ENCODE measurements at places on chromosomes 6 and 20.

DNA sequence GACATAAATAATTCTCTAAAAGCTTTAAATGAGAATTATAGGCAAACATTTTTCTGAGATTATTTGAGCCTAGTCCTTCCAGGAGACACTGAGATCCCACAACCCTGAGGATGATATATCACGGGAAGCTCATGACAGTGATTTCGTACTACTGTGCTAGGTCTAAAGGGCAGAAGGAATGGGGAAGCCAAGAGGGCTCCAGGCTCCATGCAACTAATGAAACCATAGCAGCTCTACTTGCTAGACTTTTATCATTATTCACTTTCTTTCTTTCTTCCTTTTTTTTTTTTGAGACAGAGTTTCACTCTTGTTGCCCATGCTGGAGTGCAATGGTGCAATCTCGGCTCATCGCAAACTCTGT is 57.3 kb upstream of the SGK1 start:
- DNase-seq = no peak

GRCh38 chr6:9620263-9620662 is 794.6 kb downstream of the TFAP2A start:
- no peak for DNase-seq

DNA sequence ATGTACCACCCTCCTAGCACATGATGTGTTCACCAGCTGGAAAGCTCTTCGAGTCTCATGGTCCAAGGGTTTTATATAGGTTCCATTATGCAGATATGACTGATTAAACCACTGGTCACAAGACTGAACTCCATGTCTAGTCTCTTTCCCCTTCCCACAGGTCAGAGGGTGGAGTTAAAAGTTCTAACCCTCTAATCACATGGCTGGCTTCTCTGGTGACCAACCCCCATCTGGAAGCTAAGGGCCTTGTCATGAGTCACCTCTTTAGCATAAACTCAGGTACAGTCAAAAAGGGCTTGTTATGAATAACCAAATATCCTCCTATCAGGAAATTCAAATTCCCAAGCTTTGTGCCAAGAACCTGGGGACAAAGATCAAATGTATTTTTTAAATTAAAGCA is 52.0 kb upstream of the KLHL31 start:
- no peak for DNase-seq

DNA sequence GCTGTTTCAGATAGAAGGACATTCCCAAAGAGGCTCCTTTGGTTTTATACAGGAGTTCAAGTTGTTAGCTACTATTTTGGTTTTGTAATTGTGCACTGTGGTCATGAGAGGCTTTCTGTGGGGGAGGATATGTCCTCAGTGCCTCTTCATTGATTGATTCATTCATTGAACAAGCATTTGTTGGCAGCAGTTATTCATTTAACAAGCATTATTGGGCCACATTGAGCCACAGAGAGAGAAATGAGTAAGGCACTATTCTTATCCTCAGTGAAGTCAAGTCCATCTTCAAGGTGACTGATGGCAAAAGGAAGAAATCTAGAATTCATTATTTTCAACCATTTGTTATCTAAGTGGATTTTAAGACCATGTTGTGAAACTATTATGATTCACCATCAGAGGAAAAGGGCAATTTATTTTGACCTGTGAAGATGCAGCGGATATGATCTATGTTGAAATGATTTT is 697.2 kb upstream of the CITED2 start:
- DNase-seq = no peak

DNA sequence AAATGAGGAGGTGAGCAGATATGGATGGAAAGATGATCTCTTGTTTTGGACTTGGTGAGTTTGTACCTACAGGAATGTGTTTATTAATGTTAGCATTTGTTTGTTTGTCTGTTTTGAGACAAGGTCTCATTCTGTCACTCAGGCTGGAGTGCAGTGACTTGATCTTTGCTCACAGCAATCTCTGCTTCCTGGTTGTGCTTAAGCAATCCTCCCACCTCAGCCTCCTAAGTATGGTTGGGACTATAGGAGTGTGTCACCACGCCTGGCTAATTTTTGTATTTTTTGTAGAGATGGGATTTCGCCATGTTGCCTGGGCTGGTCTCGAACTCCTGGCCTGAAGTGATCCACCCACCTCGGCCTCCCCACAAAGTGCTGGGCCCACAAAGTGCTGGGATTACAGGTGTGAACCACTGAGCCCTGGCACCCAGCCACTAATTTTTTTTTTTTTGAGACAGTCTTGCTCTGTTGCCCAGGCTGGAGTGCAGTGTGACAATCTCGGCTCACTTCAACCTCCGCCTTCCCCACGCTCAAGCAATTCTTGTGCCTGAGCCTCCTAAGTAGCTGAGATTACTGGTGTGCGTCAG is 7.1 kb downstream of the CASP8AP2 start:
- no peak for DNase-seq

DNA sequence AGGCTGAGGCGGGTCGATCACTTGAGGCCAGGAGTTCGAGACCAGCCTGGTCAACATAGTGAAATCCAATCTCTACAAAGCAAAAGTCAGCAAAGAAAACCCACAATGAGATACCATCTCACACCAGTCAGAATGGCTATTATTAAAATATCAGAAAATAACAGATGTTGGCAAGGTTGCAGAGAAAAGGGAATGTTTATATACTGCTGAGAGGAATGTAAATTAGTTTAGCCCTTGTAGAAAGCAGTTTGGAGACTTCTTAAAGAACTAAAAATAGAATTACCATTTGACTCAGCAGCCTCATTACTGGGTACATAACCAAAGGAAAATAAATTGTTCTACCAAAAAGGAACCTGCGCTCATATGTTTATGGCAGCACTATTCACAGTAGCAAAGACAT is 16.7 kb upstream of the GCM1 start:
- DNase-seq = no peak

DNA sequence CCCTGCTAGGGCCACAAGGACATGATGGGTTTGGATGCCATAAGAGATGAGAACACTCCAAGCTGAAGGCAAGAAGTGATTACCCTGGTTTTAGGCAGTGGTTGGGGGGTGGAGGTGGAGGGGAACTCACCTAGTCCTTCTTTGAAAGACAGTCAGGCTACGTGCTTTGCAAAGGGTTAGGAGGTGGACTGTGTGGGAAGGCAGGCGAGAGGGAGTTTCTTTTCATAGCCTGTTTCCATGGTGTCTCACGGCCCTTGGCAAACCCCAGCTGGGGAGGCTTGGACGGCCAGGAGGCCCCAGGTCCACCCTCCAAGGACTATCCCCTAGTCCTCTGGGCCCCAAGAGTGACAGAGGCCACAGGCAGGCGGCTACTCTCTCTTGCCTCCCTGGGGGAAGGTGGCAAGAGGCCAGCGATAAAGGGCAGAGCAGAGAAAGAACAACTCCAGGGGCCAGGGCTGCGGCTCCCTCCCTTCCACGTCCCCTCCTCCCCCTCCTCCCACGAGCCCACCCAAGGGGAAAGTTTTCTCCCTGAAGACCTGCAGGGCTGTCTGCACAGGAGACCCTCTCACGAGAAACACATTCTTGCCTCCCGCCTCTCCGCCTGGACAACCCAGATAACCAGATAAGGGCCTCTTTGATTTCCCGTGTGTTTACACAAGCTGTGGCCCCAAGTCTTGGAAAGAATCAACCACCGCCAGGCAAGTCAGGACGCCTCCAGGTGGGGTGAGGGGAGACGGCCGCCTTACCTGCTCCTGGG is 74.4 kb downstream of the NOL4L start:
- DNase-seq = peak; percentile 59

- no peak for DNase-seq
These were observed 21.8 kb upstream of the LTV1 start for GRCh38 chr6:143821359-143821758.

DNA sequence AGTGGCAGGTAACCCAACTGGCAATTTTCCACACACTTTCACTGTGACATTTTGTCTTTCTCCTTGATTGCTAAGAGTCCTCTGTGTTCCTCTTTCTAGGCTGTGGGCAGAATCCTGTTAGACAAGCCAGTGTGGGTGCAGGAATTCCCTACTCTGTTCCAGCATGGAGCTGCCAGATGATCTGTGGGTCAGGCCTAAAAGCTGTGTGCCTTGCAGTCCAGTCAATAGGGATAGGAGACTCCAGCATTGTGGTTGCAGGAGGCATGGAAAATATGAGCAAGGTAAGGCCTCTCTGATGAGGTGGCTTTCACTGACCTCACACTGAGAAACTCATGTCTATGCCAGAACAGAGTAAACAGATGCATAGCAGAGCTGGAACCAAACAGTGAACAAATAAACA is 5.1 kb downstream of the ACAT2 start:
- DNase-seq = no peak

DNA sequence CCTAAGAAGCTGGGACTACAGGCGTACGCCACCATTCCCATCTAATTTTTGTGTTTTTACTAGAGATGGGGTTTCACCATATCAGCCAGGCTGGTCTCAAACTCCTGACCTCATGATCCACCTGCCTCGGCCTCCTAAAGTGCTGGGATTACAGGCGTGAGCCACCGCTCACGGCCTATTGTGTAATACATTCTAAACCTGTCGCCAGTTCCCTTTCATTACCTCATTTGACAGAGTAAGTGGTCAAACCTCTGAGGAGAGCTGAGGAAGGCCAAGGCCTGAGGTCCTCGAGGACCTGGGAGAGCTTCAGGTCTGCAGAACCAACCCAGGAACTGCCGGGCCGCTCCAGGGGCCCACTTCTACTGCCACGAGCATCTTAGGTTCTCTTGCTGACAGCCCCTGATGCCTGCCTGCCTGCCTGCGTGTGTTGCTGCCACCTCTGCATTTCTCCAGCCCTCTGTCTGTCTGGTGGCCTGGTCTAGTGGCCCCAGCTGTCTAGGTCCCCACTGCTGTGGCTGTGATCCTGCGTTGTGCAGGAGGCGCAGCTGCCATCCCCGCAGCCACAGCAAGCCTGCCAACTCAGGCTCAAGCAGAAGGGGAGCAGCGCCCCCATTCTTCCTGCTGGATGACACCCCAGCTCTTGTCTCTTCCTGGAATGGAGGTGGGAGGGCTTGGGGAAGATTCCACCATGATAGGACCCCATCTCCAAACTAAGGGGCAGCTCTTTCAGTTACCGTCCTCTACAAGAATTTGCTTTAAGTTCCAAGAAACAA is 45.3 kb downstream of the PRR18 start:
- DNase-seq = no peak

DNA sequence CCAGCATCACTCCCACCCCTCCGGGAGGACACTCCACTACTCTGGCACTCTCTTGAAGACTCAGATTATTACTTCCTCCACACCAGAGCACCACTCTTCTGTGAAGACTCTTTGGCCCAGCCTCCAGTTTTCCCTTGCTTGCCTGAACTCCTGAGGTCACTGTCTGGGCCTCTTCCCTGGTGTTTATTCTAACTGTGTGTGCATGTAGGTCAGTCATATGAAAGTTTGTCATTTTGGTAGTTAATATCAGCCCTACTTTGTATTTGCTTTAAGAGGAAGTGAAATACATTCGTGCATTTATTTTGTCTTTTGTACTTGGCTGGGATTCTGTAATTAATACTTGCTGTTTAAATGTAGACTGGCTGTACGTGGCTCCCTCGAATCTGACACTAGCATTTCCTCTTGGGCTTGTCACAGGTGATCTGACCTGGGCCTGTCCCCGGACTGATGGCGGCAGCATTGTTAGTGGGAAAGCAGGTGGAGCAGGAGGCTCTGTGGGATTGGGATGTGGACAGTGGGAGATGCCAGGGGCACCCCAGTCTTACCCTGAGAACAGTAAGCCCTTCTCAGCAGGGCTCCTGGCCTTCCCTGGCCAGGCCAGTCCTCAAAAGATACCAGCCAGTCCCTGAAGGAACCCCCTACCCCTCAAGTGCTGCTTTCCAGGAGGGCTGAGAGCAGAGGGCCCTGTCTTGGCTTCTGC is 350.5 kb downstream of the CDC5L start:
- no peak for DNase-seq

DNA sequence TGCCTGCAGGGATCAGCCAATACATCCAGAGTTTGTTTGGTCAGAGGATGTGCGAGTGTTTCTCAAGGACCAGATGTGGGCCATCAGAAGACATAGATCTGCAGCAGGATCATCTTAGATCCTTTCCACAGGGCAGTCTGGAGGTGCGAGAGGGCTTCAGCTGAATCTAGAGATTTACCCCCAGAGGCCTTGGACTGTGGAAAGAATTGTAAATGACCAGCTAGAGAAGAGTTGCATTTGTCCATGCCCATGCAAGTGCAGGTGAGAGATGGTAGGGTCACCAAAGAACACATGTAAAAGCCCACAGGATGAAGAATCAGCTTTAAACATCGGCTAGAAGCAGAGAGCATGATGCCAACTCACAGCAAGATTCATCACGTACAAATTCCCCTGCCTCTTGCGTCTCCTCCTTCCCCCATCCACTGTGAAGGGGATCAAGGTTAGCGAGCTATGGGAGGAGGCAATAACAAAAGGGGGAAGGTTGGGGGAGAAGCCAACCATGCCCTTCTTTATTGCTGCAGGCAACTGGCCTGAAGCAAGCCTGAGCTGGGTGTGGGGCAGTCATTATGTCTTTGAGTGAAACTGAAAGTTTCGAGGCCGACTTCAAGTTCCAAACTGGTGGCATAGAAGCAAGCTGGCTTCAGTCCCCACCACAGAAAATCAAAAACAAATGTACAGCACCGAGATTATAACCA is 83.5 kb downstream of the SCML4 start:
- no peak for DNase-seq

- no peak for DNase-seq
These were observed 431.3 kb upstream of the RNF217 start for GRCh38 chr6:124530926-124531325.

- DNase-seq = no peak
These were observed 39.1 kb downstream of the EPB41L2 start for GRCh38 chr6:131023834-131024504.

GRCh38 chr20:56249244-56249955 is 868 bp downstream of the MC3R start:
- DNase-seq = no peak

GRCh38 chr6:169094552-169094950 is 159.1 kb downstream of the THBS2 start:
- DNase-seq = no peak

DNA sequence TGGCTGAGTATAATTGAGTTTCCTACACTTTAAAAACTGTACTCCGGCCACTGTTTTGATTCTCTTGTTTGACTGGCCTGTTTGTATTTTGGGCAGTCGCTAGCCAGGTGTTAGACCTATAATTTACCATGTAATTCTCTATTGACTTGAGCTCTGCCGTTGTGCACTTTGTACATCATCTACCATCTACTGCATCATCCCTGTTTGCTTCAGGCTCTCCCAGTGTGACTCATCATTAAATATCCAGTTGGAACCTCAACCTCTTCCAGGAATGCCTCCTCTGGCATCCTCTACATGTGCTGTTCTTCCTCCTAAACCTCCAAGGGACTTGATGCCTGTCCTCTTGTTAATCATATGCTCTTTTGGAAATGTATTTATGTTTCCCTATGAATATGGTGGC is 72.3 kb downstream of the FARS2 start:
- DNase-seq = no peak

- no peak for DNase-seq
These were observed 1261.9 kb upstream of the CITED2 start for GRCh38 chr6:140636271-140636907.

GRCh38 chr20:62963614-62964397 is 11.3 kb downstream of the SLC17A9 start:
- no peak for DNase-seq

DNA sequence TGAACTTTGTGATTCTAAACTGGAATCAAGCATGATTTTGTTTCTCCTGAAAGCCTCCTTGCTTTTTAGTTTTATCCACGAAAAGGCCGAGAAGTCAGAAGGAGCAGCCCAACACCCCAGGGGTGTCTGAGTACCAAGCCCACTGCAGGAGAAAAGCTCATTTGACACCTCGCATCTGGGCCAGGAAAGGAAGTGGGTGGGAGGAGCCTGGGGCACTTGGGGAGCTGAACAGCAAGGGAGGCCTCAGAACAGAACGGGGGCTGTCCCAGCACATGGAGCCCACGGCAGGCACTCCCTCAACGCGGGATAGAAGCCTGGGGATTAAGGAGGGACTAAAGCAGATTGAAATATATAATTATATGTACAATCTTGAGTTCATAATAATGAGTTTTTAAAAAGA is 6.6 kb downstream of the KIF25 start:
- DNase-seq = no peak
